ENCODE measurements at places on chromosomes 2 and 18.

DNA sequence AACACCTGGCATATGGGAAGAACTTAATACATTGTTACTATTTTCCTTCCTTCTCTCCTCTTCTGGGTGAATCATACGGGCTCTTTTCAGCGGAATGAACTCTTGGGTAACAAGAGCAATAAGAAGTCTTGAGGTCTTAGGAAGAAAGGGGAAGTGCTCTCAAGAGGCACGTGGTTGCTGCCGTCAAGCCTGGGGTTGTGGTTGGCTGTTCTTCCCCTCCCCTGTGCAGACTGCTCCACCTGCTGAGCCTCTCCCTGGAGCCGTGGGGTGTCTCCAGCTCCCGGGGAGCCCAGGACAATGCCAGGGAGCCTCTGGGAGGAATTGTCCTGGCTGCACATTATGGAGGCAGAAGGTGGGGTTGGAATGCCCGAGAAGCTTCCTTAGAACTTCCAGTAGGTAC is 19.4 kb downstream of the TOGARAM2 start:
- DNase-seq = no peak

GRCh38 chr2:38100328-38100727 is 24.4 kb upstream of the CYP1B1 start:
- no peak for DNase-seq

DNA sequence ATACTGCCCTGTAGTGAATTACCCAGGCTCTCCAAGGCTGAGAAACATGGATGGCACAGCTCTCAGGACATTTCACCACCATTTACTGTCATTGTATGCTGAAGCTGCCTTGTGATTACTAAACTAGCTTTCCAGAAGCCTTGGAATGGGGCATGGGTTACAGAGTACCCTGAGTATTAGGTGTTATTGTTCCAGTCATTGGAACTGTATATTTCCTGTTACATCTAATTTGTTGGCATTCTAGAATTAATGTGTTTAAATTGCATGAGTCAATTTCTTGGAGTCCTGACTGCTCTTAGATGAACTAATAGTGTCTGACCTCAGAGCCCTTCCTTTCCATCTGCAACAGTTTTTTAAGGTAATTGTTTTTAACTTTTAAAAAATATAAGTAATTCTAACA is 9.0 kb downstream of the DGUOK start:
- no peak for DNase-seq

DNA sequence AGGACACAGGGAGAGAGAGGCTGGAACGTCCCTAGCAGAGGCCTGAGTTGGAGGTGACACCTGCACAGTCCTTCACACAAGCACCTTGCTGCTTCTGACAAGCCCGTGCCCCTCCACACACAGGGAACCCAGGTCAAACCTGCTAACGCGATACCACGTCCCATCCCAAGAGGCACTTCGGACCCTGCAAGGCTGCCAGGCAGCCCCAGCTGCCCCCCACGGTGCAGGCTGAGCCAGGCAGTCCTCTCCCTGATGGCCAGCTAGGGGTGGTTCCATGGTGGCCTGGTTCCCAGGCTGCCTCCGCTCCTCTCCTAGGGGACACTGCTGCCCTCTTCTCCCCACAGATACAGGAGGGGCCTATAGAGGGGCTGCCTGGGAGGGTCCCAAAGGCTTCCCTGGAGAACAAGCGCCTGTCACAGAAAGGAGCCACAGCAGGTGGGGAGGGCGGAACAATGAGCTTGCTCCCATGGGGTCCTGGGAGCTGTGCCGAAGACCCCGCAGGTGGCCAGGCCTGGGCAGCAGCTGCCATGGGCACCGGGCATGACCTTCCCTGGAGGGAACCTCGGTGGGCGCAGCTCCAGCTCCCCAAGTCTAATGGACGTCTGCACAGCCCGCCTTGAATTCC is 434.2 kb upstream of the MYT1L start:
- DNase-seq = no peak

- no peak for DNase-seq
These were observed 238.4 kb downstream of the ZEB2 start for GRCh38 chr2:144281476-144281875.

DNA sequence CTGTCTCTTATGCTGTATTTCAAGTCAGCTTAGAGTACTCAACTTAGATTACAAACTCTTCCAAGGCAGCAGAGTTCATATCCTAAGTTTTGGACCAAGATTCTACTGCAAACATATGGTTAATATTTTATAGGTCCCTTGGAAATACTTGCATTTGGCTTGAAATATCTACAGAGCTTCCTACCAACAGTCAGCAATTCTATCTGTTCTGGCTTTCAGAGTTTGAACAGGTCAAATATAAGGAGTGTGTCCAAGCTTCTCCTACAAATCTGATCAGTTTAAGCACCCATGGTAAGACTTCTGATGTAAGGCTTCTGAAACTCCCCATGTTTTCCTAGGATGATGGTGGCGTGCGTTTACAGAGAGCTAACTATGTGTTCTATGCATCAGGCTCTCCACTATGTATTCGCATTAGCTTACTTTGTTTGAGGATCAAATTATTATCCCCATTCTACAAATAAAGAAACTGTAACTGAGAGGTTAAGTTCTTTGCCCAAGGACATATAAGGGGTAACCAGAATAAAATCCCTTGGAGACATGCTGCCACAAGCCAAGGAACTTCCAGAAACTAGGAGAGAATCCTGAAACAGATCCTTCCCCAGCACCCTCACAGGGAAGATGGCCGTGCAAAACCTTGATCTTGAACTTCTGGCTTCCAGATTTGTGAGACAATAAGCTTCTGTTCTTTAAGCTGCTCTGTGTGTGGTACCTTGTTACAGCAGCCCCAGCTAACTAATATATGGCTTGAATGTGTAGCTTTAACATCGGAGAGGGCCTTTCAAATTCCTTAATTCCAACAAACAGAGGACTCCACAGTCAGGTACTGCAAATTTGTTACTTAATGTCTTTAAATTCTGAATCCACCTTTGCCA is 55.1 kb downstream of the ATP8B1 start:
- no peak for DNase-seq

Data from muscle of arm (tissue), 14 donors.